Activated T-cell treated with anti-CD3 and anti-CD28 coated beads, Interleukin-2, amount 50 U/mL, for 72 hours (primary cell): ENCODE measurements at places on chromosomes 2 and 18. TPM values are rescaled to one million over a fixed set of nuclear protein-coding genes. Genes with fewer than 3 reads are reported as not detected.

Gene DLX2
- 0.23 TPM for total RNA-seq

Gene CGREF1
- 2.4 TPM for total RNA-seq

Gene MYO5B
- 0.12 TPM for total RNA-seq

Gene CYTIP
- total RNA-seq: 460 TPM

Gene ALK
- 0.25 TPM for total RNA-seq

Gene LINC00305
- total RNA-seq: not detected

Gene YES1
- total RNA-seq: 15.3 TPM

Gene NCKAP5
- not detected for total RNA-seq

Gene GAREM1
- 0.39 TPM for total RNA-seq

Gene NDUFV2
- total RNA-seq: 497 TPM

Gene CRACDL
- 0.19 TPM for total RNA-seq

Gene UGT1A8
- not detected for total RNA-seq

Gene CYP27C1
- not detected for total RNA-seq

Gene C2orf74
- 20.9 TPM for total RNA-seq

Gene G6PC2
- total RNA-seq: not detected

Gene TUBB8B
- total RNA-seq: not detected

Gene MEP1B
- not detected for total RNA-seq

Gene LRP1B
- not detected for total RNA-seq

Gene EN1
- not detected for total RNA-seq

Gene SERPINB7
- not detected for total RNA-seq

Gene KLHL29
- total RNA-seq: 2.5 TPM
